Fibroblast of upper back skin (primary cell): ENCODE measurements at places on chromosomes 5 and 9.

- no peak for DNase-seq
Measured at GRCh38 chr9:129879991-129880653, 44.9 kb downstream of the USP20 start.

DNA sequence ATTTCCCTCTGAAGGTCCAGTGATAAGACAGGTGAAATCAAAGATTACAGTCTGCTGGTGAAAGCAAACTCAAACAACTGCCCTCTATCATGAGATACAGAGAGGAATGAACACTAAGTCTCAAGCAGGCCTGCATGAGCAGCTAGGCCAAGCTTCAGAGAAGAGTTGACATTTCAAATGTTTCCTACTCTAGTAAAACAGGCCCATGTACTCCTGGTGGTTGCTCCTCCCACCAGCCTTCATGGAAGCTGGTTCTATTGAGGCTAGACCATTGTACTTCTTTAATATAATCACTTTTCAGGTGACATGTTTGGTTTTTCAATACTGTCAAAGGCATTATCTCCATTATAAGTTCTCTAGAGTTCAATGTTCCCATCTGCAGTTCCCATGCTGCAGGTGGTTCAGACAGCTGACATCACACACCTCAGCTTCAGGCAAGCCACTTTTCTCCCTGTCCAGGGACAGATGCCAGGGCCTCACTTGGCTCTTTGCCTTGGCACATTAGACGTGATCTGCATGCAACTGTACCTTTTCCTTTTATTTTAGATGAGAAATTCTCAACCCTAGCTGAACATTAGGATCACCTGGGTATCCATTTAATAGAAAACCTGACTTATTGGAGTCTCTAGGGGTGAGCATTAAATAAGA lies 89.8 kb downstream of the PIK3R1 start:
- DNase-seq: no peak

- DNase-seq: peak; percentile 54
Measured at GRCh38 chr9:128470560-128470959, 14.8 kb downstream of the ODF2 start.

- no peak for DNase-seq
Measured at GRCh38 chr5:7759951-7760580, 90.9 kb downstream of the CFAP90 start.

GRCh38 chr5:135446615-135447014 lies 533 bp downstream of the DCANP1 start:
- no peak for DNase-seq

GRCh38 chr5:74665816-74666215 lies 19.2 kb upstream of the HEXB start:
- no peak for DNase-seq

- DNase-seq: no peak
Measured at GRCh38 chr9:98886691-98887229, 56.9 kb upstream of the COL15A1 start.

DNA sequence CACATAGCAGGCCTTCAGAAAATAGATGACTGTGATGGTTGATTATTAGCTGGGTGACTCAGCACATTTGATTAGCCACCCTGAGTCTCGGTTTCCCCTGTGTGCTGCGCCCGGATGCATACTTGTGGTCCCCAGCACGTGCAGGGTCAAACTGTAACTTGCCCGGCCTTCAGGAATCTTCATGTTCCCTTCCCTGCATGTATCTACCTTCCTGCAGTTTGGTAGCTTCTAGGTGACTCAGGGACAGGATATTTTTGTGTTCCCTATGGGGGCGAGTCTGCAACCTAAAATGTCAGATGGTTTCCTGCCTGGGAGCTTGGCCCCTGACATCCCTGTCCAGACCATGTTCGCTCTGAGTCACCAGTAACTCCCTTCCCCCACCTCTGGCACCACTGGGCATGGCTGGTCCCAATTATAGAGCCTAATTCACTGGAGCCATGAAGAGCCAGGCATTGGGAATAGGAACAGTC lies 13.2 kb downstream of the PTGS1 start:
- peak; percentile 45 for DNase-seq

GRCh38 chr5:33894566-33894965 lies 2.8 kb upstream of the ADAMTS12 start:
- DNase-seq: peak; percentile 71

DNA sequence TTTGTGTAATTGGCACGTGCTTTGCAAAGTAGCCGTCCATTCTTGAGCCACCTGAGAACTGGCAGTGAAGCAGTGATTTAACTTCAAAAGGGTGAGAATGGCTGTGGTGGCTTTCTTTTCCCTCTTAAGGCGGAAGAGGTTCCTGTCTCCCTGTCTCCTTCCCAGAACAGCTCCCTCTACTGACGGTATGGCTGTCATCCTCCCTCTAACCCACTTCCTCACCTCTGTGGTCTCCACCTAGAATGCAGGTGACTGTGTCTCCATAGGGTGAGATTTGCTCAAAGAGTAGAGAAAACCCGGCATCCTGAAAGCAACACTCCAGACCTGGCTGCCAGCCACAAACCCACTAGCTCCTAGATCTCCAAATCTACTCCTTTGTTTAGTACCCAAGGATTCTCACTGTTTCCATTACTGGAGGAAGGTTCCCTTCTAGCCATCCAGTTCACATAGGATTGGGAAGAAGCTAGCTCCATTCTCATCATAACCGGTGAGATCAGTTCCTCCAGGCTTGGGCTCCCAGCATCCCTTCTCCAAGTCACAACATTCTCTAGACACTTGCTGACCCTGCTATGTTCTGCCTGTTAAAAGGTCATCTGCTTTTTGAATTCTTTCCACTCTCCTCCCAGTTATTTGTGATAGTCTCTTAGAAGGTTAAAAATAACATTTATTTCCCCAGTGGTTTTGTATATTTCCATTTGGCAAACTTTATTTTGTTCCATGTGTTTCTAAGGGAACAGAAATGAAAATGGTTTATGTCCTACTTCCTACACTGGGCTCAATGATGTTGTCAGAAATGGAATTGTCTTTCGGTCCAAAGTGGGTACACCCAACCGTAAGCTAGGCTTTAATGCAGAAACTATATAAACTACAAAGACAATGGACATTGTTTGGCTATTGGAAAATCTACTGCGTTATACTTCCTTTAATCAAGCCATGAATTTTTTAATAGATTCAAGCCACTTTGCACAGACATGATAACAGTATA lies 269.4 kb downstream of the CWC27 start:
- DNase-seq: no peak

- DNase-seq: no peak
Measured at GRCh38 chr9:124853605-124854143, 414 bp downstream of the WDR38 start.

DNA sequence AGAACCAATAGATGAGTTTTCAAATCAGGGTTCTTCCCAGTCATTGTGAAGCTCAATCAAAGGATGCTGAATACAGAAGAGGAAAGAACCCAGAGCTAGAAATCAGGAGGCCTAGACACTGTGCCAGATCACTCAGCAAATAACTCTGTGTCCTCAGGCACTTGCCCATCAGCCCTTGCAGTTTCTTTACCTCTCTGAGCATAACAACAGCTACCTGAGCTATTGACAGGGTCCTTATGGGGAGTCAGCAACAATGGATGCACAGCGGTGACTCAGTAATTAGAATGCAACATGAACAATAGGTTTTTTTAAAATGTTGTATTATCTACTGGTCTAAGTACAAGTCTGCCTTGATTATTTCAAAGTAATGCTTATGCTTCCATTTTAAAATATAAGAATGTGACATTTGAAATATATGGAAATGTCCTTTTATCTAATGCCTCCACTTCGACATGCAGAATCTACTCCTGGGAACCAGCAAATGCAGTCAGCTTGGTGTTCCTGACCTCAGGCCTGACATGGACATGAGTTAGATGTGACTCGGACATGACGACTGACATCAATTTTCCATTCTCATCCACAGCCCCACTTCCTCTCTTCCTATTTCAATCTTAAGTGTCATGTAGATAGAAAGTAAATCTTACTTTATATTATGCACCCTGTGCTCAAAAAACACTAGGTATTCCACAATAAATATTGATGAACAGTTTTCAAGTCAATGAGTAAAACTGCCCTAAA lies 155.0 kb downstream of the TLE1 start:
- DNase-seq: no peak

GRCh38 chr9:106930477-106930876 lies 67.5 kb downstream of the ZNF462 start:
- no peak for DNase-seq

GRCh38 chr9:98600631-98601030 lies 108.1 kb downstream of the GABBR2 start:
- DNase-seq: no peak
